Right atrium auricular region (tissue), 2 donors: ENCODE measurements at places on chromosomes 11 and 22.

GRCh38 chr11:60360621-60361020 lies 17.7 kb upstream of the MS4A7 start:
- DNase-seq = no peak
- H3K36me3 ChIP-seq = no peaks in the 10 kb centered on the region
- H3K4me3 ChIP-seq = no peak overlapping the region
- H3K4me1 ChIP-seq = no peaks in the 10 kb centered on the region

- H3K36me3 ChIP-seq = no peaks in the 10 kb centered on the region
- H3K27me3 ChIP-seq = no peaks in the 10 kb centered on the region
- H3K4me1 ChIP-seq = no peaks in the 10 kb centered on the region
- DNase-seq = no peak
- no peak overlapping the region for H3K27ac ChIP-seq
Measured at GRCh38 chr22:45105281-45105702, 58.4 kb upstream of the NUP50 start.

DNA sequence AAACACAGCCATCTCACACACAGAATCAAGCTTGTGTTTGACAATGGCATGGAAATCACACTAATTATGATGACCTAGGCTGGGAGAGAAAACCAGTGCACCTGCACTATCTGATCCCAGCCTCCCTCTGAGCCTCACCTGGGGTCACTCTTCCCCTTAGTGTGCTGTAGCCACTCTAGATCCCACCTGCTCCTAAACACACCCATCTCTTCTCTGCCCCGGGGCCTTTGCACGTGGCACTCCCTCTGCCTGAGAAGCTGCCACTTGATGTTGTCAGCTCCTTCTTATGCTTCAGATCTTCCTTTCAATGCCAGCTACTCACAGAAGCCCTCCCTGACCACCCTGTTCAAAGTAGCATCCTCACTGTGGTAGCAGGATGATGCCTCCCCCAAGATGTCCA lies 42.9 kb upstream of the NFAM1 start:
- no peak overlapping the region for H3K4me3 ChIP-seq
- H3K36me3 ChIP-seq = no peaks in the 10 kb centered on the region

GRCh38 chr11:55967914-55968313 lies 1.8 kb downstream of the OR10AG1 start:
- no peaks in the 10 kb centered on the region for H3K4me1 ChIP-seq
- no peak overlapping the region for H3K27ac ChIP-seq
- DNase-seq = no peak
